ENCODE measurements at places on chromosomes 6 and 20. TPM values are rescaled to one million over a fixed set of nuclear protein-coding genes. Genes with fewer than 3 reads are reported as not detected.

MEI4 gene
- total RNA-seq = 0.12 TPM

SLC17A2 gene
- total RNA-seq = 39.8 TPM

TBXT gene
- total RNA-seq = not detected

- DNase-seq = no peak
These were observed 10.9 kb downstream of the ZSCAN9 start for GRCh38 chr6:28235912-28236452.

DNA sequence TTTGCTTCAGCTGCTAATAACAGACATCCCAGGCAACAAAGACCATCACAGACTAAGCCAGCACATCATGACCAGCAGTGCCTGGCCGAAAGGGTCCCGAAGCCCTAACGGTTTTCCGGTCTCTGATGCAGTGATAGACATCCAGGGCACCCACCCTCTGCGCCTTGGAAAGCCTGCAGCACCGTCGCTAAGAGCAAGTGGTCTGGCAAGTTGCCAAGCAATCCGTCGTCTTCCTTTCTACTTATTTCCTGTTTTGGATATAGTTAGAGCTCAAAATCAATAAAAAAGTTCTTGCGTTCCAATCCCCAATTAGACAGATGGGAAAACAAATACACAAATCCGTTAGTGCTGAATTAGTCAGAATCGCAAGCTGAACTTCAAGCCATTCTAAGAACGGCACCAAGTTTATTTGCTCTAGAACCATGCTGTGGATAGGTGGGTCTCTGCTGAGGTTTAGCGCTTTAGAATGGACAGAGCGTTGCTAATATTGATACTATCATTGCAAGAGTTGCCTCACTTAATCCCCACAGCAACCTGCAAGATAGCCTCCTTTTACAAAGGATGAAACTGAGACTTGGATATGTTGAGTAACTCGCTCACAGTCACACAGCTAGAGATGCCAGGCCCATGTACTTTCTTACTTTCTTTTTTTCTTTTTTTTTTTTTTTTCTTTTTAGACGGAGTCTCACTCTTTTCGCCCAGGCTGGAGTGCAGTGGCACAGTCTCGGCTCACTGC, 163.3 kb upstream of the SNX9 start:
- DNase-seq = no peak

DNA sequence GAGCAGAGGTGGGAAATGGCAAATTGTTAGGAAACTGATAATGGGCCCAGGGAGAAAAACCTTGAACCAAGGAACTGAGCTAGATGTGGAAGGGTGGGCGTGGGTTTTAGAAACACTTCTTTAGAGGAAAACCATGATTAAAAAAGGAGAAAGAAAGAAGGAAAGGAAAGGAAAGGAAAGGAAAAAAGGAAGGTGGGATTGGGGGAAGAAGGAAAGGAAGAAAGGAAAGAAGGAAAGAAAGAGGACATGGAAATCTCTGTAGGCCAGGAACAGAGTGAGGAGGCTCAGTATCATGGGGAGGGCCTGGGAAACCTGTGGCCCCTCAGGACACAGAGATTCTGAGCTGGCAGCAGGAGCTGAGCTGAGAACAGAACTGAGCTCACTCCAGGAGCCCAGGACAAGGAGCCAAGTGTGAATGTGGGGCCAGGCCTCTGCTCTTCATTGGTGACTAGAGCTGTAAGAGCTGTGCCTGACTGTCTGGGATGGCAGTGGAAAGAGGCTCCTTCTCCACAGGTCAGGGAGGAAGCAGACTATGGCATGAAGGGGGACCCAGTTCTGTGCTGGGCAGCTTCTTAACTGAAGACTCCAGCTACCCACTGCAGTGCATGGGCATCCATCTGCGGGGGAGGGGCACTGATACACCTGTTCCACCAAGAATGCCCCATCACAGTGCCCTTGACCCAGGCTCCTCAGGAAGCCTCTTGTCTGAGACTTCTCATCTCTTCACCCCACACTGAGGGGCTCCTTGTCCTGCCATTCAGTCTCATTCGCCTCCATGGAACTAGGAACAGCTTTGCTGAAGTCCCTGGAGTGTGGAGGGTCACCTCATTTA, 116.1 kb upstream of the BACH2 start:
- no peak for DNase-seq

- no peak for DNase-seq
These were observed 111.5 kb downstream of the SESN1 start for GRCh38 chr6:108983151-108983550.

RIPOR2 gene
- 3.2 TPM for total RNA-seq

GRCh38 chr6:13848522-13849150, 34.3 kb upstream of the MCUR1 start:
- DNase-seq = no peak

- no peak for DNase-seq
These were observed 28.3 kb upstream of the CD83 start for GRCh38 chr6:14089224-14089623.

GRCh38 chr6:15793826-15794225, 131.0 kb upstream of the DTNBP1 start:
- no peak for DNase-seq

GRCh38 chr6:108847738-108848115, 495 bp upstream of the ARMC2 start:
- DNase-seq = no peak

DNA sequence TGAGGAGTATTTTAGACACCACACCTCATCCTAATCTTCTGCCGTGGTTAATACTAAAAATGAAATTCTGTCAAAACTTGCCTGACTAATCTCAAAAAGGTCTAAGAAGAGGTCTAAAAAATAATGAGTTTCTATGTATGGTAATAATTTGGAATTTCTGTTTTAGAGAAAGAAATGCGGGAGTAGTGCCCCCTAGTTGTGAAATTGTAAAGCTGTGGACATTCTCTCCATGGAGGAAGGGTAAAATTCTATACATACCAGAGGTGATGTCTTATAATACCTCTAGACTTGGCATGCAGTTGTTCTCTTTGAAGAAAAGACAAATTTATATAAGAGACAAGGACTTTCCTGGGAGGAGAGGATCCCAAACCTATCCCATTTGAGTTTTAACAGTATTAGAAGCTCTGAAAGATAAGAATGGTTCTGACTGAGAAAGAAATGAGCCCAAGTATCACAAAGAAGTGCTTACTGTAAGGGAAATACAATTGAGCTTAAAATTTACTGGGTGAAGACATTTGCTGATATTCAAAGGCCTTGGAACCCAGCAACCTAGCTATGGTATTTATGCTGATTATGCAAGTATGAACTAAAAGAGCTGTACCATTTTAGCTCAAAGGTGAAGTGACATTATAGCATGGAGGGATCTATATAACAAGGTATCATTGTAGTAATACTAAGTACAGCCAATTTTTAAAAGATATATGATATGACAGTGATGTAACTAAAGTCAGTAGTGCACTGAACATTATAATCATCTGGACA, 5.1 kb upstream of the EPHA7 start:
- no peak for DNase-seq

- no peak for DNase-seq
These were observed 96.2 kb downstream of the TTLL2 start for GRCh38 chr6:167420858-167421766.

SYNCRIP gene
- 35.5 TPM for total RNA-seq

All from right lobe of liver (tissue), 6 donors.